ENCODE measurements at places on chromosomes 7 and 10.

- DNase-seq = peak; percentile 44
Measured at GRCh38 chr7:157738066-157738460, 401.3 kb downstream of the DNAJB6 start.

- DNase-seq = no peak
Measured at GRCh38 chr7:13189668-13190067, 502.2 kb downstream of the ARL4A start.

DNA sequence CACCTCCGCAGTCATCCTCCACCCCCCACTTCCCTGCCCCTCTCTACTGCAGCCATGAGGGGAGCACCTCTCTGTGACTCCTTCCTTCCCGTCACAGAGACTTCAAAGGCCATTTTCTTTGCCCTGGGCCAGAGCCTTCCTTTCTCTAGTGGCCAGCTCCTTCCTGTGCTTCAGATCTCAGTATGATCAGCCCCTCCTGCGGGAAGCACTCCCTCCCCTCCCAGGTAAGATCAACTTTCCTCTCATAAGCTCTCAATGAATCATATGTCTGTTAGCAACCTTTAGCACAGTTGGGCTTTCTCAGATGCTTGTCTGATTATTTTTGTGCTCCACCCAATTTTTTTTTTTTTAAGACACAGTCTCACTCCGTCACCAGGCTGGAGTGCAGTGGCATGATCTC lies 241.0 kb upstream of the PRSS1 start:
- DNase-seq = no peak

DNA sequence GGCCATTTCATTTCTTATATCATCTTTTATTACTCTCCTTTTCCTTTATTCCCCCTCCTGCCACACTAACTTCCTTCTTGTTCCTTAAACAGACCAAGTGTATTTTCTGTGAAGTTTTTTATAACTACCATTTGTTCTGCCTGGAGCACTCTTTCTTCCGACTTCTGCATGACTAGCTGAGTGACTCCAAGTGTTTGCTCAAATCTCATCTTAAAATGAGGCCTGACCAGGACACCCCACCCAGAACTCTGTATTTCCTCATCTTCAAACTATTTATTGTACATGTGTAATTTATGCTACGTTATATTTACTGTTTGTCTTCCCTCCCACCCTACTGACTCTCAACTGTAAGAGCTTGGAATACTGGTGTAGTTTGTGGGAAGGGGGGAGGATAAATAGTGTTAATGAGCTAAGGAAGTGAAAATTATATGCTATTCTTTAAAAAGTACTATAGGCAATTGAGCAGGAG lies 3.2 kb downstream of the MINDY3 start:
- no peak for DNase-seq

- DNase-seq = no peak
Measured at GRCh38 chr7:45597286-45597984, 23.3 kb downstream of the ADCY1 start.

DNA sequence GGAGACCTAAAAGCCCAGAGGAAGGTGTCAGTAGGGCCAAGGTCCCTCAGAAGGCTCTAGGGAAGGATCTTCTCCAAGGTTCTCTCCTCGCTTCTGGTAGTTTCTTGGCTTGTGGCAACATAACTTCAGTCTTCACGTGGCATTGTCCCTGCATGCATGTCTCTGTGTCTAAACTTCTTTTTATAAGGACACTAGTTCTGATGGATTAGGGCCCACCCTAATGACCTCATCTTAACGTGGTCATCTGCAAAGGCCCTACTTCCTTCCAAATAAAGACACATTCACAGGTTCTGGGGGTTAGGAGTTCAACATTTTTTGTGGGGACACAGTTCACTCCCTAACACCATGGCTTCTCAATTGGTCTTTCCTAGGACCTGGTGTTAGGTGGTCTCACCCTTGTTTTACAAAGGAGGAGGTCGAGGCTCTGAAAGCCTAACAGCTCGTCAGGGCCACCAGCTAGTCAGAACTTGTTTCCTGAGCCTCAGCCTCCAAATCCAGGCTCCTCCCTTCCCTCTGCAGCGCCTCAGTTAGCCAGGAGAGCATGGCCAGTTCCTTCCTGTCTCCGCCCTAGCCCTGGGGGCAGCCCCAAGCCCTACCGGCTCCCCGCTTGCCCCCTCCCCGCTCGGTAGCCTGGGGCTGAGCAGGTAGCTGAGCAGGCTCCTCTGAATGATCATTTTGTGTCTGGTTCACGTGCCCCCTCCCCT lies 109.7 kb upstream of the PPIF start:
- no peak for DNase-seq

GRCh38 chr7:30142710-30143109 lies 7.9 kb downstream of the MTURN start:
- peak; percentile 69 for DNase-seq

- DNase-seq = no peak
Measured at GRCh38 chr10:91550021-91550420, 82.8 kb downstream of the PPP1R3C start.

DNA sequence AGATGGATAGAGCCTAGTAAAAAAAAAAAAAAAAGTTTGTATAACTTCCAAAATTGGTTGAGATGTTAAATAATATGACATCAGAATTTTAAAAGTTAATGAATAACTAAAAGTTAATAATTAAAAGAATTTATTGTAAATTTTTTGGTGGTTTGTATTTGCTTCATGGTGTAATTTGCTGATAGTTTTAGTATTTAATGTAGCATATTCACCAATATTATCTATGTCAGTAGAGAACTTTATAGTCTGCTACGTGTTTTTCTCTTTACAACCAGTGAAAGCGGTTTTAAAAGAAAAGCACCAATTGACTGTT lies 51.8 kb upstream of the STEAP4 start:
- no peak for DNase-seq

GRCh38 chr7:80934321-80934720 lies 15.5 kb upstream of the SEMA3C start:
- DNase-seq = no peak

DNA sequence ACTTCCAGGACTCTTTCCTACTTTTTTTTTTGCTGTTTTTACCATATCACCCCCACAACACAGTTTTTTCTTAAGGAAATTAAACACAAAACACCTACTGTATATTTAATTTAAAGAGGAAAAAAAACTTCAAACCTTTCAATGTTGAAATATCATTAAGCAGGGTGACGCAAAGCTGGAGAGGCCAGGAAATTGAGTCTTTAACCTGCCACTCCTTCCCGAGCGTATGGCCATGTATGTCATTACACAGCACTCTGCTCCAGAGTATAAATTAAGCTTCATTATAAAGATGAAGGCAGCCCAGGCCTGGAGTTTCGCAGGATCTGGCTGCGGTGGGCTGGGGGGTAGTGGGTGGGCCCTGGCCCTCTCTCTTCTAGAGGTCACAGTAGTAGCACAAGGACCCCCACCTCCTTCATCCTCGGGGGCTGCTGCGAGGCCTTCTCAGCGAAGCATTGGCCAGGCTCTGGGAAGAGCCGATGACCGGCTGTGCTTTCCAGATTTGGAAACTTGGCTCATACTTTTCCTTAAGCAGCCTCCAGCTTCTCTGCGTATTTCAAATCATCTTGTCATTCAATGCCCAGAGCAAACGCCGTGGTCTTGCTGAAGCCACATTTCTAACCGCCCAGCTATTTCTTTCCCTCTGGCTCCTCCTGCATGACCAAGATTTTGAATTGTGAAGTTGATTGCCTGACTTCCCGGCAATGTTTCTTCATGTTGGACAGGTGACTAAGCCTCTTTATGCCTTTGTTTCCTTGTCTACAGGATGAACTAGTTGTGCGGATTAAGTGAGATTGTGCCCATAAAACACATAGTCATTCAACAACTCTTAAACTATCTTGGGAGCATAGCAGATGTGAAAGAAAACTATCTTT lies 765.1 kb downstream of the SUGCT start:
- DNase-seq = no peak

DNA sequence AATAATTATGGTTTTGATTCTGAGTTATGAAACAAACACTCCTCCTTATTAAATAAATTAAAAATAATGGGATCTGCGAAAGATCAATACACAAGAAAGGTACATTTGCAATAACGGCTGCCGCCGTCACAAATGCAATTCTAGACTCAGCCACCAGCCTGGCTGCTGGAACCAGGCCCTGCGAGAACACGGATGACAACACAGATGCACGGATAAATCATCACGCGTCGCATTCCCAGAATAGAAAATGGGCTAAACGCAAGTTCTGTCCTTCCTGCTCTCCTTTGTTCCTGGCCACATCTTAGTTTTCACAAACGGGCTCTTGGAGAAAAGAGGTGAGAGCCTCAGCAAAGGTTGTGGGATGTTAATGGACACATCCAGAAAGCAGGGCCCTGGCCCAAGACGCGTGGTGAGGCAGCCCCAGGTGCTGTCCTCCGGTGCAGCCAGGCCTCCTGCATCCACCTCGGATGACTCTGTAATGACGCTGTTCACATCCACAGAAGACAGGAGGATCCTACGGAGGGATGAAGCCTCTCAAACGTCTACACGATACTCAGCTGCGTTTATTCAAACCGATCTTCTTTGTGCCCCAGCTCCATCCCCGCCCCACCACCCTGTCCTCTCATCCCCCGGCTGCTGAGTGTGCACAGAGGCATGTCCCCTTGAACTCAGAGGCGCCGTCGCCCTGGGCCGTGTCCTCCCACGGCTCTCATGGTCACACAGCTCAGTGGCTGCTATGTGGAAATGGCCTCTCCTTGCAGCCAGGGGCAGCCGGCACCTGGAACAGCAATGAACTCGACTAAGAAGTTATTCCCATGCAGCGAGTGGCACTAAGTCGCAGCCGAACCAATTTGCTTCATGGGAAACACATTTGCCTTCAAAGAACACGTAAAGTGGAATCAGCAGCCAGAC lies 197.9 kb downstream of the PTPRN2 start:
- DNase-seq = no peak

- no peak for DNase-seq
Measured at GRCh38 chr10:17431871-17432311, 22.5 kb downstream of the ST8SIA6 start.
